ENCODE measurements at places on chromosomes 5 and 9. TPM values are rescaled to one million over a fixed set of nuclear protein-coding genes. Genes with fewer than 3 reads are reported as not detected.

TXNDC8 gene
- not detected for total RNA-seq

C9 gene
- total RNA-seq, result not detected

DNA sequence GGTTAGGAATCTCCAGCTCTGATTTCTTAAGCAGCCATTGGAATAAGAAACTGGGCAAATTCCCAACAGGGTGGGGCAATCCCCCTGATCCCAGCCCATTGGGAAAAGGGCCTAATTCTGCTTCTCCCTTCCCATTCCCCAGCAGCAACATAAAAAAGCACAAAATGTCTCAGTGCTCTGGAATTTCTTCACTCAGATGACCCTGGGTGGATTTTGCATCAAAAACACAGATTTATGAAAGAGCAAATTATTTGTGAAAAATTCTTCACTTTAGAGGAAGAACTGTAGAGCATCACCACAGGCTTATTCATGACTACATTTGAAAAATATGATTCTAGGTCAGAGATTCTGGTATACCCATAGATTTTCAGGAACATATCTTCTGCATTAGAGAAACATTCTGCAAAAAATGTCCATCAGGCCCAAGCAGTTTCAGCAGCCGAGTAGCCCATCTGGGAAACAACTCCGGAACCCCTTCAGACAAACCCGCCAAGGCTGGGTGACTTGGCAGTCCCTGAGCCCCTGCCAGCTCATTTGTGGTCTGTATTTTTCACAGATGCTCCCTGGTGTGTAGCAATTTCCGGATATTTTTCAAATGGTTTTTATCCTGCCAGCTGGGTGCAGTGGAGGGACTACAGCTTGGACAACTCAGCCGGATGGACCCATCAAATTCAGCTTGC lies 102.1 kb upstream of the RANBP3L start:
- DNase-seq, result peak; percentile 98

GRCh38 chr9:76049341-76049740 lies 158.9 kb downstream of the PCSK5 start:
- no peak for DNase-seq

GAPT gene
- not detected for total RNA-seq

DNA sequence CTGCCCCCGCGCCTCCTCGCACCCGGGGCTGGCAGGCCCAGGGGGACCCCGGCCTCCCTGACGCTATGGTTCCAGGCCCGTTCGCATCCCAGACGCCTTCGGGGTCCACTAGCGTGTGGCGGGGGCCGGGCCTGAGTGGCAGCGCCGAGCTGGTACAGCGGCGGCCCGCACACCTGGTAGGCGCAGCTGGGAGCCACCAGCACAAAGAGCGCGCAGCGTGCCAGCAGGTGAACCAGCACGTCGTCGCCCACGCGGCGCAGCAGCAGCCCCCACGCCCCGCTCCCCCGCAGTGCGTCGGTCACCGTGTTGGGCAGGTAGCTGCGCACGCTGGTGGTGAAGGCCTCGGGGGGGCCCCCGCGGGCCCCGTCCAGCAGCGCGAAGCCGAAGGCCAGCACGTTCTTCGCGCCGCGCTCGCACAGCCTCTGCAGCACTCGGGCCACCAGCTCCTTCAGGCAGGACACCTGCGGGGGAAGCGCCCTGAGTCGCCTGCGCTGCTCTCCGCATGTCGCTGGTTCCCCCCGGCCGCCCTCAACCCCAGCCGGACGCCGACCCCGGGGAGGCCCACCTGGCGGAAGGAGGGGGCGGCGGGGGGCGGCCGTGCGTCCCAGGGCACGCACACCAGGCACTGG lies 548 bp downstream of the TERT start:
- DNase-seq, result no peak

- DNase-seq, result peak; percentile 22
These were observed 26.9 kb upstream of the CNOT6 start for GRCh38 chr5:180467028-180467975.

DNA sequence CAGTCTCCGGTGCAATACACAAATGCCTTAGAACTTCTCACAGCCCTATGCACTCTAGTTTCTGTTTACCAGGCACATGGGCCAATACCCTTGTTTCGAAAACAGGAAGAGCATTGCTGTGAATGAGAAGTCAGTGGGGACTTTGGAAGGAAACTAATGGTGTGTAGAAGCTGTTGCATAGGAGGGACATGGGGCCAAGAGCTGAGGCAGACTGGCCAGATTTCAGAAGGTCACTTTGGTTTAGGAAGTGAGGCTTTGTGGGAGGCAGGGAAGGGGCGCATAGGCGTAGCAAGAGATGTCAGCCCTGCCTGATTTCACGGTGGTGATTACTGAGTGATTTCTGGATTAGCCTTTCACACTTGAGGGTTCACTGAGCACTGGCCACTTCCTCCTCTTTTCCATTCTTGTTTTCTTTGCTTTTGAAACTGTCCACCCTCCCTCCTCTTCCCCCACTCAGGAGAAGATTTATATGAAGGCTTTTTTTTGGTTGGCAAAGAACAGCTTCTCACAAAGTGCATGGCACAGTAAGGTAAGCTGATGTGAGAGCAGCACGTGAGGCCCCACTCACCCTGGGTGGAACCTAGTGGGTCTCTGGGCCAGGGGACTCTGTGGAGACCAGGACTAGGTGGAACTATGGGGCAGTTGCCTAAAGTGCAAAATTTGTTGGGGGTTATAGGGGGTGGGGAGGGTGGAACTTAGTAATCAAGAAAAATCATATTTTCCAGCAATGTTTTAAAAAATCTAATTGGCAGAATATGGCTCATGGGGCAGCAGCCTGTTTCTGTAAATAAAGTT lies 6.1 kb upstream of the TMEM252 start:
- no peak for DNase-seq

MEIKIN gene
- total RNA-seq, result not detected

HACD4 gene
- total RNA-seq, result not detected

- peak; percentile 98 for DNase-seq
These were observed 23.5 kb downstream of the RIGI start for GRCh38 chr9:32502464-32502863.

NEUROG1 gene
- total RNA-seq, result not detected

SIT1 gene
- not detected for total RNA-seq

- no peak for DNase-seq
These were observed 780 bp downstream of the CDC37L1 start for GRCh38 chr9:4680173-4680525.

DNA sequence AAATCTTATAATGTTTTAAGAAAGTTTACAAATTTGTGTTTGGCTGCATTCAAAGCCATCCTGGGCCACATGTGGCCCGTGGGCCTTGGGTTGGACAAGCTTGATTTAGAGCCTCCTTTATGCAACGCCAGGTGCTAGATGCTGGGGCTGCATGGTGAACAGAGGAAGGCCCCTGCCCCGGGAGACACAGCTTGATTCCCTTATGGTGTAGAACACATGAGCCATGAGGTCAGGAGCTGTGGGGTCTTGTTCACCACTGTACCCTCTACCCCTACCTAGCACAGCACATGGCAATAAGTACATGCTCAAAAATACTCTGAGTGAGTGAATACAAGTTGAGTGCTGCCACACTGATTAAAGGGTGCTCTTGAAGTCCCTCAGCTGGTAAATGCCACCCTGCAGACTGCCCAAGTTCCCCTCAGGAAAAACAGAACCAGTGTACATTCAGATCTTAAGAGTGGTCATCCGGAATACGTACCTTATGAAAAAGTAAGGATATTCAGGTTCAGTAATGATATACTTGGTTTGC lies 71.9 kb downstream of the ARRDC3 start:
- DNase-seq, result no peak

GRCh38 chr9:23005156-23005555 lies 558.5 kb downstream of the DMRTA1 start:
- DNase-seq, result no peak

- no peak for DNase-seq
These were observed 102.1 kb upstream of the SSBP2 start for GRCh38 chr5:81853030-81853357.

TMC1 gene
- total RNA-seq, result not detected

DNA sequence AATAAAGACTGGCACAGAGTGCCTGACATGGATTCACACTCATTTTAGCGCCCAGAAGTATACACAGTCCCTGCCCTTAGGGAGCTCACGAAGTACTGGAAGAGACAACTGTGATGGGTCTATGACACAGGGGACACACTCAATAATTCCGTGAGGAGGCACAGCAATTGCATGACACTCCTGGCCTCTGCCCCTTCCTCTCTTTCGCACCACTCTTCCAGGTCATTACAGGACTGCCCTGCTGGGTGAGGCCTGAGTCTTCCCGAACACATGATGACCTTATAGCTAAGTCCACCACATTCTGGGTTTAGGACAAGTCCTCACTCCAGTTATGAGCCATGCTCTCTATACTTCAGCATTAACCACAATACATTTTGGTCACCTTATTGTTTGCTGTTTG lies 134.7 kb downstream of the GNA14 start:
- DNase-seq, result no peak
